ENCODE measurements at places on chromosomes 6 and 20.

GRCh38 chr6:6736791-6737654 is 148.5 kb downstream of the LY86 start:
- DNase-seq = no peak

DNA sequence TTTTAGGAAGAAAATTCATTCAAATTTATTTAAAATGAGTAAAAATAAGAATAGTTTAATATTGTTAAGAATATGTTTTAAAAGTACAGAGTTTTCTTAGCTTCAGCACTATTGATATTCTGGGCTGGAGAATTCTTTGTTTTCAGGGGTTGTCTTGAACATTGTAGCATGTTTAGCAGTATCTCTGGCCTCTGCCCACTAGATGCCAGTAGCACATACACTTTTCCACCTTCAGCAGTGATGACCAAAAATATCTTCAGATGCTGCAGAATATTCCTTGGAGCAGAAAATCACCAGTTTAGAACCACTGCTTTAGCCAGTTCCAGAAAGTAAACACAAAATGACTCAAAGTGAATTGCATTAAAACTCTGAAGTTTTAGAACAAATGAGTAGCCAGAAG is 19.4 kb upstream of the SDHAF4 start:
- DNase-seq = peak; percentile 10

- DNase-seq = no peak
Measured at GRCh38 chr20:16844406-16844805, 96.2 kb downstream of the OTOR start.

GRCh38 chr6:110902091-110902490 is 27.5 kb downstream of the AMD1 start:
- no peak for DNase-seq

Data from NCI-H1694 treated with DMSO at 0.1 percent for 48 hours (cell line).